ELR (cell line): ENCODE measurements at places on chromosomes 7 and 10.
A peak's percentile ranks its signal among the peaks of the same experiment; 100 is the strongest.

DNA sequence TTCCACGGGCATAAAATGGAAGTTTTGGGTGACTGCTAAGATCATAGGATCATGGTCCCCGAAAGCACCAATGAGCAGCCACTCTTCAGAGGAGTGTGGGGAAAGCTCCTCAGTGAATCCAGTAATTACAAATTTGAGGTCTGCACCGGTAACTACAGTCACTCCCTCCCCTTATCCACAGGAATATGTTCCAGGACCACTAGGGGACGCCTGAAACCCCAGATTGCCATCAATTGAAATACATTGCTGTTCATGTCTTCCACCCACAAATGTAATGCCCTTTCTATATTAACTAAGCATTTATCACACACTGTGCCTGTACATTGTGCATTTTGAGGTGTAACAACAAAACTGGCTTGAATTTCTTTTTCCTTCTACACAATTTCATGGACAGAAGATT is 447.9 kb upstream of the PFKP start:
- DNase-seq: peak; percentile 13

DNA sequence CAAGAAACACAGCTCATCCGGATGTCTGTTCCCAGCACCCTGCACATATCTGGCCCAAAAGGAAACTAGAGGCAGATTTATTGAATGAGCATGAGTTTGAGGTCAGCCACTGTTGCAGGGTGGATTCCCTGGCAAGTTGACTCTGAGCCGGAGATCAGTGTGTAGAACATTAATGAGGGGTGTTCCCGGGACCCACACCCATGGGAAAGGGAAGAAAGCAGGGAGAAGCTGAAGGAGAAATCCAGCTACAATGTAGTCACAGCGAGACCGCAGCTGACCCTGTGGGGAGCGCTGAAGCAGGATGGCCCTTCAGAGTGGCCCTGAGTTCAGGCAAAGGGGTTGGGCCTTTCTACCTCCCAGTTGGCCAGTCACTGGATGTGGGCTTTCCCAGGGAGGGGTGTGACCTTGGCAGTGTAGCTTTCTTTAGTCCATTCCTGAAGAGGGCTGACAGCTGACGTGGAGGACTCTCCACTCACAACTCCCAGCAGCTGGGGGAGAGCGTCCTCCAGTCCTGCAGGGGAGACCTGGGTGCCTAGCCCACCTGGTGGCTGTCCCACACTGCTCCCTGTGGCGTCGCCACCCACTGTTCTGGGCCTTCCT is 324.2 kb upstream of the ZMIZ1 start:
- no peak for DNase-seq

- DNase-seq: no peak
These were observed 288.7 kb upstream of the IGFBP3 start for GRCh38 chr7:46209611-46210388.

DNA sequence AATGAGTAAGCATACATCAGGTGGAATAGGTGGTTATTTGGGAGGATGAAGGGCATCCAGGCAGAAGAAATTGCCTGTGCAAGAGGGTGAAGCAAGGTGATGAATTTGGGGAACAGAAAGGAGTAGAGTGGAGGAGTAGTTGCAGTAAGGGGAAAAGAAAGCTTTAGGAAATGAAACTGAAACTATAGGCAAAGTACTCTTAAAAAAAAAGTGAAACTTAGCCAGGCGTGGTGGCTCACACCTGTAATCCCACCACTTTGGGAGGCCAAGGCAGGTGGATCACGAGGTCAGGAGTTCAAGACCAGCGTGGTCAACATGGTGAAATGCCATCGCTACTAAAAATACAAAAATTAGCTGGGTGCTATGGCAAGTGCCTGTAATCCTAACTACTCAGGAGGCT is 17.6 kb downstream of the NUP205 start:
- no peak for DNase-seq

DNA sequence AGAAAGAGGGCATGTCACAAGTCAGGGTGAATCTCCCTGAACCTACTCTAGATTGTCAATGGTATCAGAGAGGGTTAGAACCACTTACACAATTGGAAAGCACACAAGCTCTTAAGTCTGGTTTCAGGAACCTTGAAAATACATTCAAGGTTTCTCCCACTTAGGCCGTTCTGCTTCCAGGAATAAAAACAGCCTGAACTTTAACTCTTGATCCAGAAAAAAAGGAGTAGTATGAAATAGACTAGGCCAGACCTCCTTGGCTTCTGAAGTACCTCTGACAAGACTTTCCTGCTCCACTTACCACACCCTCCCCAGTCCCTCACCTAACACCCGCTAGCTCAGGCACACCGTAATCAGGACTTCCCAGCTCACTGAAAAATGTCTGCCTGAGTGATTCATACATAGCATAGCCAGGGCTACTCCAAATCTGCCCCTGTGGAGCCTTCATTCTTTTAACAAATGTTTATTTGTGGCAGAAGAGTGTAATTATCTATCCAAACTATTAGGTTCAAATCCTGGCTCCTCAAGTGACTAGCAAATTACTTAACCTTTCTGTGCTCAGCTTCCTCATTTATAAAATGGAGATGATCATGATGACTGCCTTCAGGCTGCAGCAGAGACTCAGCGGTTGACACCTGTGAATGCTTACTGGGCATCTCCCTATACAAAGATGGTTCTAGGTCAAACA is 30.3 kb upstream of the IL6 start:
- peak; percentile 28 for DNase-seq

- no peak for DNase-seq
These were observed 10.1 kb downstream of the ELFN1 start for GRCh38 chr7:1679966-1680730.

- DNase-seq: no peak
These were observed 607.7 kb downstream of the GALNT17 start for GRCh38 chr7:71739520-71740173.
